NCI-H1694 treated with DMSO at 0.1 percent for 48 hours (cell line): ENCODE measurements at places on chromosomes 1 and 21.

- no peak for DNase-seq
Measured at GRCh38 chr1:87146538-87146937, 182.1 kb upstream of the LMO4 start.

DNA sequence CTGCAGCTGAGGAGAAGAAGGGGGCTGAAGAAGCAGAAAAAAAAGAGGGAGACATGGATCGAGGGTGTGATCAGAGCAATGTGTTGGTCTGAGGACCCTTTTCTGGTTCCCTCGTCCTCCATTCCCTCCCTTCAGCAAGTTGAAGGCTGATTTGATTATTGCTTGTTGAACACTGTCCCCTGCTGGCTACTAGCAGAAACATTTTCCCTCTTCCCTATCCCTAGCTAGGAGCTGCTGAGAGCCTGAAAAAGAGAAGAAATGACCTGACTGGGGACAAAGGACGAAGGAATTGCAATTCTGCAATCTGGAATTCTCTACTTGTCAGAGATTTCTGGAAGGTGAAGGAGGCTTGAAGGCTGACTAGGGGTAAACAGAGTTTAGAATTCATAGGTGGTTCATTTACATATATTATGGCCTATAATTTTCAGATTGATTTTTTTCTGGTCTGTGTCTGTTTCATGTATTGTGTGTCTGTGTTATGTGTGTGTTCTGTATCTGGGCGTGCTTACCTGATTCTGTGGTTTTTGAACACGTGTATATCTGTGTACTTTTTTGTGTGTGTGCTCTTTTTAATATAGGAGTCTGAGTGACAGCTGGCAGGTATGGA lies 9.8 kb downstream of the NHLH1 start:
- no peak for DNase-seq

GRCh38 chr1:61497013-61497412 lies 227.9 kb downstream of the TM2D1 start:
- no peak for DNase-seq

- no peak for DNase-seq
Measured at GRCh38 chr1:75764057-75764655, 21.9 kb upstream of the RABGGTB start.

GRCh38 chr1:4590756-4591155 lies 63.7 kb upstream of the AJAP1 start:
- DNase-seq: no peak

- DNase-seq: peak; percentile 52
Measured at GRCh38 chr1:15452866-15453571, 3.5 kb upstream of the CELA2A start.

DNA sequence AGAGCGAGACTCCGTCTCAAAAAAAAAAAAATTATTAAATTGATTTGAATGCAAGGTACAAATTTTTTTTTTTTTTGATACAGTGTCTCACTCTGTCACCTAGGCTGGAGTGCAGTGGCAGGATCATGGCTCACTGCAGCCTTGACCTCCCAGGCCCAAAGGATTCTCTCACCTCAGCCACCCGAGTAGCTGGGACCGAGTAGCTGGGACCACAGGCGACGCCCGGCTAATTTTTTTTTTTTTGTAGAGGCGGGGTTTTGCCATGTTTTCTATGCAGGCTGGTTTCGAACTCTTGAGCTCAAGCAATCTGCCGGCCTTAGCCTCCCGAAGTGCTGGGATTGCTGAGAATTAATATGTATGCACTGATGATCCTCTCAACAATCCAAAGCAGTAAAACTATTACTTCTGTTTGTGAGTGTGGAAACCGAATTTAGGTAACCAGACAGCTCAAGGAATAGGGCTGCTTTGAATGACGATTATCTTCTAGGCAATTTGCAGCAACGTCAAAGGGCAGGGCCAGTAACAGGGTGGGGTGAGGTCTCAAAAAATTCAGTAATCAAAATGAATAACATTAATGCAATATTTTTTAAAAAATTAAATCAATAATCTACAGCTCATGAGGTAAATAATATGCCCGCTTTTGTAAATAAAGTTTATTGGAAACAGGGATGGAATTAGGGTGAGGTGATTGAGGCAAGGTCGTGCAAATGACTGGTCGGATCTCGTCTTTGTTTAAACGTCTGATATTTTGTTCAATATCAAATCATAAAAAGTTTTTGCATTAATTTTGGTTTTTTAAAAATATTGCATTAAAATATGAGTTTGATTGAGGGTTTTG lies 1.2 kb downstream of the CLSPN start:
- peak; percentile 48 for DNase-seq

GRCh38 chr1:214715126-214715525 lies 112.1 kb downstream of the CENPF start:
- DNase-seq: no peak

- DNase-seq: no peak
Measured at GRCh38 chr1:4916610-4917009, 262.2 kb downstream of the AJAP1 start.

- no peak for DNase-seq
Measured at GRCh38 chr1:111221633-111222291, 5.8 kb upstream of the CHI3L2 start.

GRCh38 chr1:166865926-166866325 lies 10.1 kb downstream of the TADA1 start:
- DNase-seq: no peak

- DNase-seq: no peak
Measured at GRCh38 chr1:3606779-3607702, 4.3 kb downstream of the MEGF6 start.

GRCh38 chr1:201792534-201793305 lies 36.2 kb upstream of the IPO9 start:
- peak; percentile 82 for DNase-seq
